ENCODE measurements at places on chromosomes 3 and 15.

DNA sequence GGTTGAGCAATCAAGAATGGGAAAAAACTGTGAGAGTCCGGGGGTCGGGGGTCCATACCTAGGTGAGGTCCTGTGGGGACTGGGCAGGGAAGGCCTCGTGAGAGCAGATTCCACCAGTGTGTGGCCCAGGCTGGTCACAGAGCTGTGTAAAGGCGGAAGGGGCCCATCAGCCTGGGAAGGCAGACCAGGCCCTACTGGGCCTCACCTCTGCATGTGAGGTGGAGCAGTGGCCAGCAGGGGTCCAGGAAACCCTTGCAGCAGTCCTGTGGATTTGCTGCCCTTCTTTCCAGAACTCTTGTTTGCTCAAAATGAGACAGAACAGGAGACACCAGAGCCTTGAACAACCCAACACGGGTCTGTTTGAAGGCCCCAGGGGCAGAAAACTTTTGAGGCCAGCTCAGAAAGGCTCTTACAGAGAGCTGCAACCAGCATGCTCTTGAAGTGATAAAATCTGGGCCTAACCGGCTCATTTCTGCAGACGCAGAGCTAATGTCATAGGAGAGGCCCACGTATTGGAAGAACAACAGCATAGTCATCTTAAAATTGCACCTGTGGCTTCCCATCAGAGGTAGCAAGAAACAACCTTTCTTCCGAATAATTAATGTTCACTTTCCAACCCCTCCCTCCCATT is 30.3 kb upstream of the HHATL start:
- DNase-seq = no peak

GRCh38 chr3:57173687-57174086 is 8.5 kb upstream of the IL17RD start:
- DNase-seq = no peak

GRCh38 chr3:113912552-113913236 is 35.1 kb upstream of the ZDHHC23 start:
- DNase-seq = peak; percentile 53

GRCh38 chr15:90232196-90232595 is 1.5 kb downstream of the CIB1 start:
- DNase-seq = no peak

GRCh38 chr3:150365132-150365604 is 42.9 kb upstream of the TSC22D2 start:
- no peak for DNase-seq

GRCh38 chr3:185717121-185717520 is 107.7 kb downstream of the IGF2BP2 start:
- peak; percentile 86 for DNase-seq

DNA sequence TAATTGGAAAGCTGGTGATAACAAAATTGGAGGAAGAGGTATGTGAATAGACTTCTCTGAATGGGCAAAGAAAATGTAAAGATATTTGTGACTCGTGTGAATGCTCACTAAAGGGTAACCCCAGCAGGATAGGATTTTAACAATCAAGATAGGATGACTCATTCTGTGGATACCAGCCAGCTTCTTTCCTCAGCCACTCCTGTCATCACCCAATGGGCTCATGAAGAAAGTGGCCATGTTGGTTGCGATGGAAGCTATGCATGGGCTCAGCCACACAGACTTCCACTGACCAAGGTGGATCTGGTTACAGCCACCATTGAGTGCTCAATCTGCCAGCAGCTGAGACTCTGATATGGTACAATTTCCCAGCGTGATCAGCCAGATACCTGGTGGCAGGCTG is 40.9 kb downstream of the STRIT1 start:
- no peak for DNase-seq

GRCh38 chr3:25144430-25144829 is 283.6 kb upstream of the RARB start:
- no peak for DNase-seq

DNA sequence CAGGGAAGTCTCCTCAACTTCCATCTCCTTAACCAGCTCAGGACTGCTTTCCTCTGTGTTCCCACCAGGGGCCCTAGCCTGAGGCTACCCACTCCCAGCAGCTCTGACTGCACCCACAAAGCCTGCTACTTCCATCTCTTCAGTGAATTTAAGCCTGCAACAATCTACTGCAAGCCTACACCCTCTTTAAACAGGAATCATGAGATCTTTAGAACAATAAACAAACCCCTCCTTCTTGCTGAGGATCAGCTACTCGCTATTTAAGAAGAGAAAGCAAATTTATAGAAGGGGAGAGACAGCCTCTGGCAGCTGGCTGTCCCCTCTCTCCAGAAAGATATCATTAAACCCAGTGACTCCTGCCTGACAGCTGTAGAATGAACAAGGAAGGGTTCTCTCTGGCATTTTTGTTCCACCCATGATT is 51.9 kb downstream of the ARHGAP31 start:
- DNase-seq = no peak

GRCh38 chr3:60839246-60839645 is 412.0 kb downstream of the FHIT start:
- no peak for DNase-seq

- DNase-seq = no peak
Observed at GRCh38 chr3:129503471-129504291, 24.8 kb upstream of the RHO start.

- no peak for DNase-seq
Observed at GRCh38 chr3:158568784-158569183, 2.2 kb upstream of the MLF1 start.

GRCh38 chr3:146469150-146470017 is at the start of gene PLSCR2:
TSS of gene PLSCR2 (minus strand) at chr3:146469561. CDS start at chr3:146459904, 9,657 bp downstream.
- peak; percentile 68 for DNase-seq

DNA sequence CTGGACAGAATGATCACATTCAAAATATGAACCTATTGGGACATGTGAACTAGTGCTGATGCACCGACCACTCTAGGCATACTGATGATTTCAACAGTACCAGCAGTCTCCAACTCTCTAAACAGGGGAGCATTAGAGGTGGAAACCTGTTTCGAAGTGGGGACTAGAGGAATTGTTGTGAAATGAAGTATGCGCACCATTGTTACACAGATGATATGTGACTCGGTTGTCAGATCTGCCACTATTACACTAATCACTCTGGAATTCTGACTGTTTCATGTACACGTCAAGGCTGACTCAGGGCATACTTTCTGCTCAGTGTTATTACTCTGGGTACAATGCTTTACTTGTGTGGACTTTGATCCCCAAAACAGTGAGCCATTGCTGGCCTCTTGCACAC is 198.2 kb upstream of the UBE2E2 start:
- DNase-seq = peak; percentile 41

DNA sequence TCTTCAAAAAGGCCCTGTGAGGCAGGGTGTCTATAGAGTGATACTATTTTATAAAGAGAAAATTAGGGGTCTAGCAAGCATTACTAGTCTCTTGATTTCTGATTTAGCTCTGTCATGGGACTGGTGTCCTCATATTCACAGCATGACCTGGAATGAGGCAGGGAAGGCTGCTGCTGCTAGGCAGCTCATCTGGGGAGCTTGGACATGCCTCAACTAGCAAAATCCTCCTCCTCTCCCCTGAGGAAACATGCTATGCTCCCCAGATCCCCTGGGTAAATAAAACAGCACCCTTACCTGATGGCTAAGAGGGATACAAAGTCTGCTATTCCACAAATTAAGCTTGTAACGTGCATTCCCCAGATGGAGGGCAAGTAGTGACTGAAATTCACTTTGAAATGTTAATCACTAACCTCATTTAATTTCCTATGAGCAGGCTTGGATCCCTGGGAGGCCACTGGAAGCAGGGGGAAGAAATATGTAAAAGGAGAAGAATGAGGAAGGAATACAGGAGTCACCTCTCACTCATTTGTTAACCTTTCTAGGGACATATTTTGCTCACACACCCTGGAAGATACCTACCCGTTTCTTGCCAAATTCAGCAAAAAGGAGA is 709.4 kb downstream of the SQOR start:
- DNase-seq = no peak

- no peak for DNase-seq
Observed at GRCh38 chr3:130915567-130916292, 21.8 kb downstream of the ATP2C1 start.

- peak; percentile 59 for DNase-seq
Observed at GRCh38 chr3:8837162-8837561, 67.7 kb upstream of the OXTR start.

DNA sequence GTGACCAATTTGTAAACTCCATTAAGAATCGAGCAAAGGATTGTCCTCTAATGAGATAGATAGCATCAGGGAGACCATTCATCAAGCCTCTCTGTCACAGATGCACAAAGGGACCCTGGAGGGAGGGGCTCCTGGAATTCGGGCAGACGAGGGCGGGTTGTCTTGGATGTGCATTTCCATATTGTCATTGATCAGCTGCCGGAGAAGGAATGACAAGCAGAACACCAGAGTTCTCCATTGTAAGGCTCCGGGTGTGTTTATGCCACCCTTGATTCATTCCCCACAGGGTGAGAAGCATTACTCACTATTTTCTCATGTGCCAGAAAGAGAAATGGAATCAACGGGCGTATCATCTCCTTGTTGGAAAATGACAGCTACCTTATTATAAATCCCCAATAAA is 167.5 kb downstream of the EBLN2 start:
- DNase-seq = no peak

GRCh38 chr3:23921052-23921511 is 4.2 kb downstream of the RPL15 start:
- DNase-seq = no peak

- no peak for DNase-seq
Observed at GRCh38 chr15:70704166-70704565, 59.2 kb downstream of the UACA start.

GRCh38 chr3:144821583-144821982 is 850.0 kb downstream of the DIPK2A start:
- DNase-seq = peak; percentile 11

GRCh38 chr3:14208977-14209394 is 30.4 kb downstream of the LSM3 start:
- DNase-seq = no peak

DNA sequence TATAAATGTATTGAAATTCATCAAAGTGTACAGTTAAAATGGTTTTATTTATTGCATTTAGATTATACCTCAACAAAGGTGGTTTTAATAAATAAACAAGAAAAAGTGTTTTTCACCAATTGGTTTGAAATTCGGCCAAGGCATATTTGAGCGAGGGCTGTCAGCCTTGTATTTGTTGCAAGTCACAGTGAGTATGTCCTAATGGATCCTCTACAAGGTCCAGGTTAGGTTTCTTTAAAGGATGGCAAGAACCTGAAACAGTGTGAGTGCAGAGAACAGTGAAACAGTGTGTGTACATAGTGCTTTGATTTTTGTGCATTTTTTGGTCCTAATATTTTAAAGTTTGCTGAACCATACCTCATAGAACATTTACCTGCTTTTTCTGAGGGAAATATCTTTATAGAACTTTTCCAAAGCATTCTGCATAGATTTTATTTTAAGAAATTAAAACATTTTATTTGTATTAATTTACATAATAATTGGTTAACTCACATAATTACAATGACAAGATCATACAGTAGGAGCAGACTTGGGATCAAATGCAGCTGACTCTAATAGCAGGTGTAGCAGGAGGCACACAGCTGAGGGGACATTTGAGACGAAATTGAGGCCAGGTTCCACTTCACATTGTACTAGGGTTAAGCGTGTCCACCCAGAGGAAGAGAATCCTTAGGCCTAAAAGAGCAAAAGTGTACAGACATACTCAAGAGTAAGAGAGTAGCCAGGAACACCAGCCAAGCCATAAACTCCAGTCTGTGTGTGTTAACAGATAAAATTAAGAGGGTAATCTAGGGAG is 428.8 kb upstream of the TPRG1 start:
- no peak for DNase-seq

- no peak for DNase-seq
Observed at GRCh38 chr3:165336786-165337185, 140.6 kb upstream of the SLITRK3 start.

- DNase-seq = peak; percentile 75
Observed at GRCh38 chr3:129278966-129279906, 566 bp downstream of the HMCES start.

DNA sequence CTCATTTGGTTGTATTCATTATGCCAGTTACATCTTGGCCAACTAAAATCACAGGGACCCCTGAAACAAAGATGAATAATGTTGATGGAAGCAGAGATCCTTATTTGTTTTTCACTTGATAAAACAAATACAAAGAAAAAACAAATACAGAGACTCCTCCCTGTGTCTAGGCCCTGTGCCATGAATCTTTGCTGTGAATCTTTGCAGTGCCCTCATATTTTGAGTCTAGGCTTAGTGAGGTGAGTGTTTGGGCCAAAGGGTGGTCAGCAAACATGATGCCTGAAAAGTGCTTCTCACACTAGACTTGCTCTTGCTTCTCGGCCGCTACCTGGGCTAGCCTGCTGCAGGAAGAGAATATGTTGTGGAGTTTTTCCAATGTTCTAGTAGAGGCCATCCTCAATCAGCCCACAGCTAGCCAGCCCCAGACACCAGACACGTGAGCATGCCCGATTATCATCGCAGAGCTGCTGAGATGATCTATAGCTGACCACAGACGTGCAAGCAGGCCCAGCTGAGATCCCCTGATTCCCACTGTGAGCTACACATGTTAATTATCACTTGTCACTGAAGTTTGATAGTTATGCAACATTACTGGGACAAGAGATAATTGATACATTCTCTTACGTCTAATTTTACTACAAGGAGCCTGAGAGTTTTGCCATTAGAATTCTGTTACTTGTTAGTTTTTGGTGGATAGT is 191.4 kb downstream of the THRB start:
- DNase-seq = no peak

DNA sequence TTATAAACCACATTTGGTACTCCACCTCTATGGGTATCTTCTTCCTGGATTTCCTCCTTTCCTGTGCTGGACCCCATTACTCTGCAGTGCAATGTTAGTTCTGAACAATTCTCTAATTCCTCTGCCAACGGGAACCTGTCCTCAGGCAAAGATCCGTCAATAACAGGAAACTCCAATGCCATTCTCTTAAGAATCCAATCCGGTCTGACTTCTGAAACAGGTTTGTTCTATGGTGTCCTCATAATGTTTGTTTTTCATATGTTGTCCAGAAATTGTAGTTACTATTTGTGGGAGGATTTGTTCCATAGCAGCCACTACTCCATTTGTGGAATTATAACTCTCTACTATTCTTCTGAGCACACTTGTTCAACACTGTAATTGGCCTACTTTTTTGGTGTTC is 112.7 kb downstream of the TBL1XR1 start:
- DNase-seq = no peak

GRCh38 chr15:66153549-66154415 is 99.8 kb downstream of the MEGF11 start:
- DNase-seq = no peak

- DNase-seq = no peak
Observed at GRCh38 chr3:194690501-194691372, 5.1 kb downstream of the FAM43A start.

GRCh38 chr15:55518641-55519040 is 10.6 kb upstream of the DNAAF4 start:
- DNase-seq = no peak

GRCh38 chr15:91924837-91925495 is 71.5 kb downstream of the SLCO3A1 start:
- no peak for DNase-seq
